ENCODE measurements at places on chromosomes 2 and 18.

- no peak for DNase-seq
Observed at GRCh38 chr2:47499621-47500309, 96.8 kb downstream of the MSH2 start.

DNA sequence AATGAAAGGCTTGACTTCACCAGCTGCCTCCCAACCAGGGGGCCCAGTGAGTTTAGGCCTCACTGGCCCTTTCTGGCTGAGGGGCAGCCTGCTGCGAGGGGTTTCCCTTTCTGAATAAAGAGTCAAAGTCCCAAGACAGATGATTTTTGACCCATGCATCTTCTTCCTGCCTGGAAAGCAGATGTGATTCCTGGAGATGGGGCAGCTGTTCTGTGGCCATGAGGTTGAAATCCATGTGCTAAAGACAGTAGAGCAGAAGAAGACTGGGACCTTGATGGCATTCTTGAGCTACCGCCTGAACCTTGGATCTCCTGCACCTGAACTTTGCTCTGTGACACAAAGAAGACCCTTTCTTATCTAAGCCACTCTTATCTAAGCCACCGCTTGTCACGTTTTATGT is 19.8 kb downstream of the HPCAL1 start:
- no peak for DNase-seq

DNA sequence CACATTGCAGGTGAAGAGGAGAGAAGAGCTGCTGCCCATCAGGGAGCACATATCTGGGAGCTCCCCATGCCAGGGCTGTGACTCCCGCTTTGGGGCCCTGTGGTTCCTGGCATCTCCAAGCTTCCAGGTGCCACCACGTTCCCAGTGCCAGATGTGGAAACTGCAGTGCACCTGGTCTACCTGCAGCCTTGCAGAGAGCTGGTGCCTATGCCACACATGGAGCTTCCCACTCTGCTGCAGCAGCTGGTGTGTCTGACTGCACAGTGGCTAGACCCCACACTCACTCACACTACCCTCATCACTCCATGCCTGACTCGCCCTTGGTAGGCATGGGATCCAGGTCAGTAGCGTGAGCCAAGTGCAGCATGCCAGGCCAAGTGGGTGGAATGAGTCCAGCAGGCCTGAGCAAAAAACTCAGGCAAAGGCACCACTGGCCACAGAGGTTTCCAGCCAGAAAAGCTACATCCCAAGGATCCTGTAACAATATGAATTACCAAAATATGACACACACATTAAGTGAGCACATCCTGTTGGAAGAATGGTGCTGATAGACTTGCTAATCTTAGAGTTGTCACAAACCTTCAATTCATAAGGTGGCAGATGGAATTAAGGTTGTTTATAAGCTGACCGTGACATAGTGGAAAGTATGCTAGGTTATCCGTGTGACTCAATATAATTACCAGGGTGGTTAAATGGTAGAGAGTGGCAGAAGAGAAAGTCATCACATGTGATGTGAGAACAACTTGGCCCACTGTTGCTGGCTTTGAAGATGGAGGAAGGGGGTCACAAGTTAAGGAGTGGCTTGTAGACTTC is 150.9 kb downstream of the EHBP1 start:
- DNase-seq, result no peak

- no peak for DNase-seq
Observed at GRCh38 chr2:156540706-156541105, 104.5 kb downstream of the GPD2 start.

- no peak for DNase-seq
Observed at GRCh38 chr2:120926463-120927264, 191.0 kb downstream of the GLI2 start.

- DNase-seq, result no peak
Observed at GRCh38 chr2:100383954-100384353, 33.5 kb downstream of the CHST10 start.

DNA sequence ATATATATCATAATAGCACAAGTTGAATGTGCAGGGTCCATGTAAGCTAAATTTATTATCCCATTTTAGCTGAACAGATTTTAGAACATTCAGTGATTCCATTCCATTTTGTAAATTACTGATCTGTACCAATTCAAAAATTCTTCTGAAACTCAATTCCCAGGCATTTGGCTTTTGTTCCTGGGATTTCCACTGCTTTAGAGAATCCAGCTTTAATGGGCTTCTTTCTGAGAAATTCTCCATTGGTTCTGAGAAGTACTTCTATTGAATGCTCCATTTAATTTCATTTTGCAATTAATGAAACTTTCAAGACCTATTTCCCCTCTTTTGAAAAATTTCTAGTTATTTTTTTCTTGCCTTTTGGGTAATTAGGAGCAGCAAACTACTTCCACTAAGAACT is 36.8 kb downstream of the BCL2 start:
- no peak for DNase-seq

- no peak for DNase-seq
Observed at GRCh38 chr18:9248661-9249060, 85.9 kb upstream of the TWSG1 start.

DNA sequence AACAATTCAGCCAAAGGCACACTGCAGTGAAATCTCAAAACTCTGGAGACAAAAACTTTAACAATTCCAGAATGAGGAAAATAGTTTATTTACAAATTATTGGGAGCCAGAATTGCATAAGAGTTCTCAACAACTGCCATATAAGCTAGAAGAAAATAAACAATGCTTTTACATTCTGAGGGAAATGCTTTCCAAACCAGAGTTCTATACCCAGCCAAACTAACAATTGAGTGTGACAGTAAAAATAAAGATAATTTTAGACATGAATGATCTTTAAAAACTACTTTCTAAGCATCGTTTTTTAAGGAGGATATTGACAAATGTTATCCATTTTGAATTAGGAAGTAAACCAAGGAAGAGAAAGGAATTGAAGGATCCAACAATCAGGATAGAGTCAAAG is 271.4 kb downstream of the DYSF start:
- no peak for DNase-seq

GRCh38 chr2:152468899-152469692 is 134.1 kb downstream of the FMNL2 start:
- DNase-seq, result no peak

DNA sequence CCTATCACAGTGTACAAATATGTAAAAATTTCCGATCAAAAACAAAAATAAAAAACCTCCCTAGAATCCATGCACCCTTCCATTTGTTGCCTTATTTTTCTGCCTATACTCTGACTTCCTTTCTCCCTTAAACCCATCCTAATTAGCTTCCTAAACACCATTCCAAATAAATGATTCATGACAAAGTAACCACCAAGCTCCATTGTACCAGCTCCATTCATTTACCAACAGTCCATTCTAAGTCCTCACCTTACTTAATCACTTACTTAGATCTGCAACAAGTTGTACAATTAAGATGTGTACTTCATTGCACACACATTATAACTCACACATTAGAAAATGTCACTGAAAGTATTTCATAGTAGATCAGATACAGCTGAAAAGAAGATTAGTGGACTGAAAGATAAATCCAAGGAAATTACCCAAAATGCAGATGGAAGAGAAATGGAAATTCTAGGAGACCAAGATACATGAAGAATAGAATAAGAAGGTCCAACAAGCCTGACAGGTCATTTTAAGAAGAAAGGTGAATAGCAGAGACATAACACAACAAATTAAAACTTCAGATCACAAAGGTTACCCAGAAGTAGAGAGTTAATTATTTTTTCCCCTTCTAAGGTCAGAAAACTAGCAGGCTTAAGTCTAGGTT is 154.6 kb downstream of the DYM start:
- DNase-seq, result no peak

DNA sequence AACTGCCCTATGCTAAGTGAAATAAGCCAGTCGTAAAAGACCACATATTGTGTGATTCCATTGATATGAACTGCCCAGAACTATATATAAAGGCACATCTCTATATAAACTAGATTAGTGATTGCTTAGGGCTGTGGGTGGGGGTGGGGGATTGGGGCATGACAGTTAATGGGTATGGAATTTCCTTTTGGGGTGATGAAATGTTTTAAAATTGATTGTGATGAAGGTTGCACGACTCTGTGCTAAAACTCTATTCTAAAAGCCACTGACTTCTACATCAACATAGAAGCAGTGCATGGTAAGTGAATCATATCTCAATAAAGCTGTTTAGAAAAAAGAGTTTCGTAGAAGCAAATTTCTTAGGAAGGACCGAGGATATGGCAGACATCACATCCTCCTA is 53.0 kb downstream of the CDCA7 start:
- DNase-seq, result no peak

DNA sequence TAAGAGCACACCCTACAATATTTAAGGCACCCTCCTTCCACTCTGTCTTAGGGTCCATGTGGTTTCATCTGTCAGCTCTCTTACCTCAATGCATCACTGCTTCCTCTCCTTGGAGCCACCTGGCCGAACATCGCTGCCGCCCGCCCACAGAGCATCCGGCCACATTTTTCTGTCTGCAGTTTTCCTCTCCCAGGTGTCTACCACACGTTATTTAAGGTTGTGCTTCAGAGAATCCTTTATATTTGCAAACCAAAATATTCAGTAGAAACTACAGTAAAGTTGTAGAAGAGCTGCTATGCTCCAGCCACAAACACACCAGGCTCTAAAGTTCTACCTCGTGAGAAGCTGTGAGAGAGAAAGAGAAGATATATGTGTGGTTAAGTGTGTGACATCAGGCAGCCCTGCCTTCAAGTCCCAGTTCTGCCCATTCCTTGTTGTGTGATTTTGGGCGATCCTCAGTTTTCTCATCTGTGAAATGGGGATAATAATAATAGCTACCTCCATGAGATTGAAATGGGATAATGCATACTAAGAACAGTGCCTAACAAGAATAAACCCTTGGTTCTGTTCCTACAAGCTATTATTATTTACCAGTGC is 4.9 kb upstream of the STK17B start:
- DNase-seq, result no peak

DNA sequence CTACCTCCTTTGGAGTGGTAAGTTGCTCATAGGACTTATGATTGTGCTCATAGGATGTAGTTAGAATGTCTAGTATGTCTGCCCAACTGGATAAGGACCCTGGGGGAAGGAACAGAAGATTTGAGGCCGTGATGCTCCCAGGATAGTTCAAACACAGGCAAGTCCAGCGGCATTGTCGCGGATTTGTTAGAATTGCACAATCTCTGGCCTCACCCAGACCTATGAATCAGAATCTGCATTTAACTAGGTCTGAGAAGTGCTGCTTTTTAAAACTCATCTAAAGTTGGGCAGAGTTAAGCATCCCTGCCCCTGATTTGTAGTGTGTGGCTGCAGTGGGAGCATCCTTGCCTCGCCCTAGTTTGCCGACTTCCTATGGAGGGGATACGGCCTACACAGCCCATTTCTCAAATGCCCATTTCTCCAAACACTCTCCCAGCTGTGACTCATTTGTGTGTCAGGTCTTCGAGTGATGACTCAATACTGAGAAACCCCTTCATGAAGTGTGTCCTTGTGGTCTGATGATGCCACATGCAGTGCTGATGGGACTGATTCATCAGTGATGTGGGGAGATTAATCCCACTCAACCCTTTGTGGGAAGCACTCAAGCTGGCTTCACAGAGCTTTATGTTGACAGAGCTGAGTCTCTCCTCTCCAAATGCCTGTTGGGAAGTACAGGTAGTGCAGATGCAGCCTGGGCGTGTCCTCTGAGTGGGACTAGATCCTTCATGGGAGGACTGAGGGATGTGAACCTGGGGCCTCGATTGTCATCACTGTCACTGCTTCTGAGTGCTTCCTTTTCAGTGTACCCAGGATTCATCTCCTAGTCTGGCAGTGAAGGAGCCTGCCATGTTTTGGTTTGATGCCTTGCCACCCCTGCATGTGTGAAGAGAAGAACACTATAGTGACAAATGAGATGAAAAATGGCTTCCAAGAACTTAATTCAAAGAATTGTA is 18.7 kb downstream of the SMIM21 start:
- no peak for DNase-seq

- peak; percentile 82 for DNase-seq
Observed at GRCh38 chr2:85584354-85584856, at the start of gene VAMP5. TSS of gene VAMP5 (plus strand) at chr2:85584431. CDS start at chr2:85584491, 60 bp downstream.

DNA sequence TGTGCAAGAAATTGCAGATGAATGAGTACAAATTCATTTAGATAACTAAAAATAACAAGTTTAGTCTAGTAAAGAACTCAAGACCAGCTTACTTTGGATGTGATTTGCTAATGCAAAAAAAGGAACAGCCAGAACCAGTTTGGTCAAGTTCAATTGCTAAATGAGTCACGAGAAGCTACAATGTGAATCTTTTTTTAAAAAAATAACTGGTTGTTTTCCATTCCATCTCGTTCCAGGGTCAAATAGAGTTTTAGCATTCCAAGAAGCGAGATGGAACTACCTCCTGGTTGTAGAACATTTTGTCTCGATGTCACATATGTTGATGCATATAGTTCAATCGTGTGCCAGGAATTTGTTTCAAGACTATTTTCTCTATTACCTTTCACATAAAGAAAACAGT is 65.0 kb upstream of the IKZF2 start:
- DNase-seq, result no peak

- DNase-seq, result no peak
Observed at GRCh38 chr2:22596306-22596705, 788.7 kb upstream of the KLHL29 start.

DNA sequence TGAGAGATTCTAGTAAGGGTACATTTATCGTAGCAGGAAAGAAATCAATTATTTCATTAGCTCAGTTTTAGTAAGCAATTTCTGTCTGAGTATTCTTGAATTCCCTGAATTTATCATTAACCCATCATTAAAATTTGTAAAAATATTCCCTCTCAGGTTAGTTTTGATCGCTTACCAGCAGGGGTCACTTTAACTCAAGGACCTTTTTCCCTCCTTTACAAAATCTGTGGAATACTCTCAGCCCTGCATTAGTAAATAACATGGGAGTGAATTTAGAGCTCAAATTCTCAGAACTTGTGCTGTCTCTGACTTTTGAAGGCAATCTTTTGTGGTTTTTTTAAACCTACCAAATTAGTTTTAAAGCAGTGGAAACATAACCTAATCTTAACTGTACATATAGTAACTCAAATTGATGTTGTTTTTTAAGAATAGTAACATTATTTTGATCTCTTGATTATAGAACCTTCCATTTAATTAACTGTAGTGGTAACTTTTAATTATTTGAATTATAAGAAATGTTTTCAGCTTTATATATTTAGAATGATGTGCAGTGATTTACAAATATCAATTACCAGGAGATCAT is 97.2 kb downstream of the AGPS start:
- peak; percentile 88 for DNase-seq

DNA sequence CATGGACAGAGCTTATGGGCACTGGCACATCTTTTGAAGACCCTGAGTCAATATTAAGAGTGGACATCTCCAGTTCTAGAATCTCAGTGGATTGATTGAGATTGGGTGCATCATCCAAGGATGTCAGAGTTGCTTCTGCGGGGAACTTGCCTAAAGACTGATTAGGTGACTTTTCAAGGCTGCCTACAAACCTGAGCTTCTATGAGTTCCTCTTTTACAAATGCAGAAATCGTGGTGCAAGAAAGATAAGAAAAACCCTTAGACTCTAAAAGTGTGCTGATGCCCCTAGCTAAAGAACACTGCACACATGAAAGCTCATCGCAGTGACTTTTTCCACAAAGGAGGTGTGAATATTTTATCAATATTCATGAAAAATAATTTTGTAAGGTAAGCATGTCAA is 86.8 kb upstream of the NEDD4L start:
- no peak for DNase-seq

All from kidney (tissue), 22 donors.